ENCODE measurements at places on chromosomes 1 and 21.

DNA sequence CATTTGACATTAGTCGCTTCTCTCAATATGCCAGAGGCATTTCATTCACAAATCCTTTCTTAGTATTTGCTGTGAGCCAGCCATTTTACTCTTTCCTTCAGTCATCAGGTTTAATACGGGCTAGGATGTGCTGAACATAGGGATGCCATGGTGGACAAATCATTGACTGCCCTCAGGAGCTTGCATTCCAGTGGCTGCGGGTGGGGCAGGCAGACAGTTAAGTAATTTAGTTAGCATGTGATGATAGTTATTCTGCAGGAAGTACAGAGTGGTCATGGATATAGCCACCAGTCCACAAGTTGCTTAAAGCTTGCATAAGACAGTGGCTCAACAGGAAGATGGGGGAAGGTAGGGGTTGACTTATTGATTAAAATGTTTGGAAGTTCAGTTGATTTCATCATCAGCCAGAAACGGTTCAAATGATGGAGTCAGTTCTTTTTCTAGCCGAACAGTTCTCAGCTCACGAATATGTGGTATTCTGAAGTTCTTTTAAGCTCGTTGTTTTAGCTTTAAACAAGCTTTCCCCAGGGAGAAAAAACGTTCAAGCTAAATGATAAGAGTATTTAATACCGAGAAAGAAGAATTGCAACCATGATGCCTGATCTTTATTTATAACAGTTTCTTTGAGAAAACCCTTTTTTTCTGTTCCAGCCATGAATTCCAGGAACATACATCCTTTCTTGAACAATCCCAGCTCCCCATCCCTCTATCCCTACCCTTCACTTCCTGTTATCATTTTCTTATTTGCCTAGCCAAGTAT lies 1.4 kb downstream of the SLC22A15 start:
- peak; percentile 86 for DNase-seq

- peak; percentile 37 for DNase-seq
Measured at GRCh38 chr1:54220004-54220811, 20.2 kb downstream of the MRPL37 start.

GRCh38 chr1:160093624-160094290 lies 4.7 kb downstream of the IGSF8 start:
- DNase-seq = no peak

DNA sequence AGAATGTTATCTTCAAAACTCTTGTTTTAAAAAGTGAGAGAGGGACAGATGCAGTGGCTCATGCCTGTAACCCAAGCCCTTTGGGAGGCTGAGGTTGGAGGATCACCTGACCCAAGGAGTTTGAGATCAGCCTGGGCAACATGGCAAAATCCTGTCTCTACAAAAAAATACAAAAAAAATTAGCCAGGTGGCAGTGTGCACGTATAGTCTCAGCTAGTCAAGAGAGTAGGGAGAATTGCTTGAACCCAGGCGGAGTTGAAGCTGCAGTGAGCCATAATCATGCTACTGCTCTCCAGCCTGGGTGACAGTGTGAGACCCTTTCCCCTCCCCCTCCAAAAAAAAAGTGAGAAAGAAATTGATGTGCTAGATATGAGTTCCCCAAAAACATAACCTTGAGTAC lies 131.0 kb downstream of the KCNT2 start:
- no peak for DNase-seq

DNA sequence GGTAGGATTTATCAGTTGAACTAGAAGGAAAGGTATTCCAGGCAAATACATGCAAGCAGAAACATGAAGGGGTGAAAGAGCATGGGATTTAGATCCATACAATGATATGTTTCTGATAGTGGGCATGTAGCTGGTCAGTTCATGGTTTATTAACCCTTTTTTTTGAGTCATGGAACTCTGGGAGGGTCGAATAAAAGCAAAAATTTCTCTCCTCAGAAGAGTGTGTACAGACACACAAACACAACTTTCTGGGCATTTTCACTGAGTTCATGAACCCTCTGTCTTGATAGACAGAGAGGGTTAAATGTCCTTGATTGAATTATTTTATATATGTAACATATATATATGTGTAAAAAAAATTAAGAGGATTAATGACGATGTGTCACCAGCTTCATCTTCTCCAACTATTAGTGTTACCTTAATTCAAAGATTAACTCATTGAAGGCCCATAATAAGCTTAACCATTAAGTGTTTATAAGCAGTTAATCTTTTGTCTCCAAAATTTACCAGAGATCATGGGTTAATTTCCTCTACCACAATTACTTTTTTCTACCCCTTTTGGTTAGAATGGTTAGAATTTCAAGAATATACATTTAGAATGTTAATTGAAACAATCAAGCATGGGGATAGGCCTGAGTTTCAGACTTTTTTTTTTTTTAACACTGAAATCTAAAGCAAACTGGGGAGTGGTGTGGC lies 4.6 kb downstream of the JUN start:
- no peak for DNase-seq

DNA sequence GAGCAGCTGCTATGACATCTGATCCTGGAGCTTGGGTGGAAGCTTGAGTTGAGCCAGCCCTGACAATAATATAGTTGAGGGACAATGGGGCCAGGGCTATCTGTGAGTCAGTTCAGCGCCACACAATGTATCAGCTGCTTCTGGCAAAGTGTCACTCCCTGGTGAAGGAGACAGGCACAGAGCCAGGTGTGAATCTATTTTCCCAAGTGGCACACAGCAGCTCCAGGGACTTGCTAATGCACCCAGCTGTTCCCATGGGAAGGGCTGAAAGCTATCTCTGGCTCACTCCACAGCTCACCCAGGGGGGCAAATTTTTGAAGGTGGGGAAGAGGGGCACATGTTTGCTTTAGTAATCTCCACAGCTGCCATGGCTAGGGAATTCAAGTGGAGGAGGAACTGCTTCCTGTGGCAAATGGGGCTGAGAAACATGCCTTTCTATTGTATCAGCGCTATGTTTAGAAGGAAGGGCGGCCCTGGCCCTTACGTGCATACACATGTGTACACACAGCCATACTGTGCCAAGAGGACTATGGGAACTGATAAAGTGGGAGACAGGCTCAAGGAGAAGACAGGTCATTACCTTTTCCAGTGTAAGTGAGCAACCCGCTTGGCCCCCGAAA lies 2.2 kb downstream of the CYB5R1 start:
- DNase-seq = peak; percentile 28

GRCh38 chr1:232556351-232556750 lies 73.6 kb downstream of the SIPA1L2 start:
- DNase-seq = no peak

DNA sequence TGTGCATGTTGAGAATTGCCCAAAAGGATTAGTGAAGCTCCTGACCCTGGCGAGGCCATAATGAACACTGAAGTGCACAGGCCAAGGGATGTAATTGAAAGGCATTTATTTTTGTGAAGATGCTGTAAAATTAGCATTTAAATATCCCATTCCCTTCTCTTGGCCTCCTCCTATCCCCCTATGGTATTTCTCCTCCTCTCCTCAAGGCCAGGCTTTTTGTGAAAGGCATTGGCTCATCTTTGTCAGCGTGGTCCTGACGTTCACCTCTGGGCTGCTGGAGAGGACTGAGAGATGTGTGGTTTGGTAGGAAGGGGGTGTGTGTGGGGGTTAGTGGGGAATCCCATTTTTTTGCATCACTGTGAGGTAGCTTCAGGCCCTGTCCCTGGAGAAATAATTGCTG lies 81.5 kb upstream of the CD1D start:
- no peak for DNase-seq

DNA sequence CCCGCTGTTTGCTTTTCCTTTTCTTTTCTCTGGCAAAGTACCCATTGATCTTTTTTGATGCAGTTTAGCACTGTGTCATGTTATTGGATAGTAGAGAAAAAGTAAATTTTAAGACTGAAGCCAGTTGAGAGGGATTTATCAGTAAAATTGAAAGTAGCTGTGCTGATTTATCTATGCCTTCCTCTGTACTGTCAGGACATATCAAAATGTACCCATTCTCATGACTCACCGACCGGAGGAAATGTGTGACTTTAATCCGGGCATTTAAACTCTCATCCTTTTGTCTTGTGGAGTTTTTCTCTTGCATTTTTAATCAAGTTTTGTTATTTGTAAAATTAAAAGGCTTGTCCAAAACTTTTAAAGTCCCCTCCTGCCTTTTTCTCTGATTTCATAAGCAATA lies 276.6 kb upstream of the FMN2 start:
- no peak for DNase-seq

DNA sequence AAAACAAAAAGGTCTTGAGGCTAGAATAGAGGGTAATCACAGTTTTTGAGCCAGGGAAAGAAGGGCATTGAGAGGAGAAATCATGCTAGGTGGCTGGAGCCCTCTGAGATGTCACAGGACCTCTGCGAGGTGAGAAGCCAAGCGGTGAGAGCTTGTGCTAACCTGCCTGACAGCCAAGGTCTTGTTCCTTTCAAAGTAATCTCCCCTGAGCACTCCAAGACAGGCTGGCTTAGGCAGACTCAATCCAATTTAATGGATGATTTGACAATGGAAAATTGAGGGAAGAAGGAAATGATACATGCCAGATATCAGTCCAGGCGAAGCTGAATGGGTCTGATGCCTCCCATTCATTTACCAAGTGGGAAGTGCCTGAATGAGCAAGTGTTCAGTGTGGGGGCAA lies 311.9 kb upstream of the PTBP2 start:
- DNase-seq = no peak

DNA sequence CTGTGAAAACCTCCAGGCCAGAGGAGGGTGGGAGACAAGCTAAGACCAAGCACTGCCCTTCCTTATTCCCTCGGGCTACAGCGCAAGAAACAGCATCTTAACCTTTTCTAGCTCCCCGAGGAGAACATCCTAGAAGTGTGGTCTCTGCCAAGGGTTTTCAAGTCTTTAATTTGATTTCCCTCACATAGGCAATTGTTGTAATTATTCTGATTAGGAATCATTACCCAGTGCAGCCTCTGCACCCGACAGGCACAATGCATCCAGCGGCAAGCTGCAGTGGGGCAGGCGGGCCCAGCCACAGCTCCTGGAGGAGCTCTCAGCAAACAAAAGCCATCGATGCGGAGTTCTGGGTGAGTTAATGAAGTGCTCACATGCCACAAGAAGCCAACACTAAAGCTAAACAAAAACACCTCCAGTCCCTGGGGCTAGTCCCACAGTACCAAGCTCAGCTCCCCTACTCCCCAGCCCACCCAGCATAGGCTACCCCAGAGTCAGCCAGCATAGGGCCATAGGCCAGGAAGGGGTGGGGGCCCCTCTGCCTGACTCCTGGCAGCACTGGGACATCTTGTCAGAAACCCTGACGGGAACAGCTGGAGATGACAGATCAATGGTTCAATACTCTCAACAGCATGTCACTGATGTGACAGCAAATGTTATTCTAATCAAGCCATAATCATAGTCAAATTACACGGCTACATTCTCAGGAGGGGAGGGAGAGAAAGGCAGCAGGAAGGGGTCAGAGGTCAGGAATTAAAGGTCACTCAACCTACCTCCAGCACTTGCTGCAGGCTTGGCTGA lies 42.5 kb downstream of the ERI3 start:
- DNase-seq = no peak
